NCI-H510A (cell line): ENCODE measurements at places on chromosomes 3 and 15.

DNA sequence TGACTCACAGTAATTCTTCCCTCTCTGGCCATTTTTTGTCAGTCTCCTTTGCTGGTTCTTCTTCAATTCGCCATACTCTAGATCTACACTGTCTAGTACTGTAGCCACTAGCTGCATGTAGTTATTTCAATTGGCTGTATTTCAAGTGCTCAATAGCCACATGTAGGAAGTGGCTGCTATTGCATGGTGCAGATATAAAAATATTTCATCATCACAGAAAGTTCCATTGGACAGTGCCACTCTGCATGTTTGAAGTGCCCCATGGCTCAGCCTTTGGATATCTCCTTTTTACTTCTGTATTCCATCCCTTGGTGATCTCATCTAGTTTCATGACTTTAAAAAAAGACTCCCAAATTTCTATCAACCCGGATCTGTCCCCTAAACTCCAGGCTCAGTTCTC lies 22.1 kb downstream of the PPP2R3A start:
- DNase-seq: no peak

- no peak for DNase-seq
Measured at GRCh38 chr3:63047068-63047467, 171.9 kb upstream of the CADPS start.

DNA sequence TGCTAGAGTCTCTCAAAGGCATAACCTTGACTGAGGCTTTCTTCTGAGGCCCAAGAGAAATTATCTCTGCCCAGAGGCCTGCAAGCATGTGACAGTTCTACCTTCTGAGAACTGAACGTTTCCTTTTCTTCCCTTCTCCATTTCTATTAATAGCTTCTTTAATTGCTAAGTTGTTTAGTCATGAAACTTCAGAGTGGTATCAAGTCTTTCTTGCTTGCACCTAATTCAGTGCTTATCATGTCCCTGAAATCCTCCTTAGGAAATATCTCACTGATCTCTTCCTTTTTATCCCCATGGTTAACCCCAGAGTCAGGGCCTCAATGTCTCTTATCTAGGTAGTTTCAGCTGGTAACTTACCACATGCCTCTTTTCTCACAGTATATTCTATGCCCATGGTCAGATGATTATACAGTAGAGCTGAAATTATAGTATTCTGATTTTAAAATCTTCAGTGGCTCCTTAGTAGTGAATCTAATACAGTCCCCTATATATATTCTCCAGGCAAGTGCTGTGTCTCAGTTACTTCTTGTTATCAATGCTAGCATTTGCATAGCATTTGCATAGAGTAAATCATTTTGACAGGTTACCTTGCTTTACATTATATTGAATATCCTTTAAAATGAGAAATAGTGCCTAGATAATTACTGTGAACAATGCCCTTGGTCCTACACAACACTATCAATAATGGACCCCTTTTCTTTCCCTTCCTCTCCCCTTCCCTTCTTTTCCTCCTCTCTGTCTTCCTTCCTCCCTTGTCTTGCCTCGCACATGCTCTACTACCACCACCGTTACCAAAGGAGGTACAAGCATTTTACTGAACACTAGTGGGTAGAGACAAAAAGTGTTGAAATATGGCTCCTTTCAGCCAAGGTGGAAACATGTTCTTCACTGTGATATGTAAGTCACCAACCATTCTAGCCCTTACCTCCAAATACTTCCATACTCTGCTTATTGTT lies 33.0 kb downstream of the KBTBD8 start:
- DNase-seq: no peak

GRCh38 chr3:155745795-155746550 lies 1.1 kb upstream of the PLCH1 start:
- peak; percentile 39 for DNase-seq

- no peak for DNase-seq
Measured at GRCh38 chr3:10157031-10157430, 7.7 kb upstream of the IRAK2 start.

- no peak for DNase-seq
Measured at GRCh38 chr3:14602804-14603644, 48.5 kb upstream of the CCDC174 start.

GRCh38 chr3:42999632-43000031 lies 20.5 kb downstream of the GASK1A start:
- DNase-seq: no peak

- DNase-seq: no peak
Measured at GRCh38 chr3:65979162-65979561, 59.6 kb downstream of the MAGI1 start.

DNA sequence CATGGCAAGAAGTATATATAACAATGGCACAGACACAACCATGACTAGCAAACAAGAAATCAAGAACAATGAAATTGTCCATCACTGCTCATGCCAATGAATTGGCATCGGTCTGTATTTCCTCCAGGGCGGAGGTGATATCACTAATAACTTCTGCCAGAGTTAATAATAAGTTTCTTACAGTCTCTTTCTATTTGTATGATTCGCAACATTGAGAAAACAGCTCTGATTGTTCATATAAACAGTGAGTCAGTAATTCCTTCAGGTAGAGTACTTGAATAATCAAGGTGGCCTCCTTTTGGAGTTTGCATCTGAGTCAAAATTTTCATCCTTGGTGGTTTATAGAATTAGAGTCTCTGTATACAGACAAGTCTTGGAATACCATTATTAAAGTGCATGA lies 8.3 kb upstream of the SPICE1 start:
- no peak for DNase-seq

DNA sequence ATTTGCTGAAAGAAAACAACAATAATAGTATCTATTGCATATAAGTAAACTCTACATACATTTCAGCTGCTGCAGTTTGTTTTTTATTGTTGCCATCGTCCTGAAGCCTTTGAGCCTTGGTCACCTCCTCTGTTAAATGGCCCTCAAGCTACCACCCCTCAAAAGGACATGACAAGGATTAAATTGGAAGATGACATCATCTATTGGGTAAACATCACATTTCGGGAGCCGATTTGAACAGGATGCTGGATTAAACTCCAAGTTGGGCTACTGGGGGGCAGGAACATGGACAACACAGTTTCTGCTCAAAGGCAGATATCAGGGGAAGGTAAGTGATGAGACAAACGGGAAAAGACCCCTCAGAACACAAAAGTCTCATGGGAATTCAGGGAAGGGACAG lies 92.3 kb upstream of the ATP2B2 start:
- no peak for DNase-seq
